ENCODE measurements at places on chromosomes 2 and 18. TPM values are rescaled to one million over a fixed set of nuclear protein-coding genes. Genes with fewer than 3 reads are reported as not detected.

Gene MATN3
- total RNA-seq, result 1.6 TPM

Gene GALR1
- under 0.01 TPM for total RNA-seq

Gene XDH
- not detected for total RNA-seq

Gene POTEF
- not detected for total RNA-seq

Gene EFR3B
- 42.0 TPM for total RNA-seq

Gene FBXO15
- total RNA-seq, result 4.1 TPM

Gene SMYD1
- total RNA-seq, result not detected

Gene KANSL1L
- 99.1 TPM for total RNA-seq
